T-helper 9 cell (primary cell): ENCODE measurements at places on chromosomes 13 and 19.

- no peak for DNase-seq
Observed at GRCh38 chr13:31945202-31945961, 86.2 kb upstream of the FRY start.

GRCh38 chr13:35498231-35498630 lies 21.7 kb upstream of the MAB21L1 start:
- no peak for DNase-seq

- no peak for DNase-seq
Observed at GRCh38 chr19:46605356-46605821, 4.3 kb downstream of the CALM3 start.

- DNase-seq: no peak
Observed at GRCh38 chr19:1782521-1782920, 29.2 kb downstream of the ONECUT3 start.

- DNase-seq: no peak
Observed at GRCh38 chr13:102707467-102707866, 12.6 kb upstream of the METTL21C start.

- no peak for DNase-seq
Observed at GRCh38 chr13:45943965-45944364, 92.4 kb upstream of the SIAH3 start.

DNA sequence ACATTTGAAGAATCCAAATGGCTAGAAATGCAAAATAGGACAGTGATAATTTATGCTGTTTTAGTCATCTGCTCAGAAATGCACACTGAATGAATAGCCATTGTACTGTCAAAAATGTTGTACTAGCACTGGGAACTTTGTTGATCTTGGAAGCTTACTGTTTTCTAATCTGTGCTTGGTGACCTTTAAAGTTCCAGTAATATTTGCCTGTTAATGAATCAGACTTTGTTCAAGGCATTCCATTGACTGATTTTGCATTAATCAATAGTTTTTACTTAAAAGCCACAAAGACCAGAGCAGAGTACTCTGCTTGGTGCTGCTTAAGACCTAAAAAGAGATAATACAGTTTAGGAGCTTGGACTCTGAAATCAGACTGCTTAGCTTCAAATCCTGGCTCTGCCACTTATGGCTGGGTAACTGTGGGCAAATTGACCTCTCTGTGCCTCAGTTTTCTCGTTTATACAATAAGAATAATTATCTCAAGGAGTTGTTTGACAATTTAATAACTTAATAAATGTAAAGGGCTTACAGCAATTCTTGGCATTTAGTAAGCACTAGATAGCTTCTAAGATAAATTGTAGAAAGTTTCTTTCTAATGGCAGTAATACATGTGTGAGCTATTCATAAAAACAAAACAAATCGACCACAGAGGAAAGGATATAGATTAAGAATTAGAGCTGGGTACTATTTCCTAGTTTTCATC lies 4.6 kb upstream of the SLAIN1 start:
- DNase-seq: no peak

GRCh38 chr13:87052731-87053130 lies 618.4 kb upstream of the SLITRK5 start:
- no peak for DNase-seq

- no peak for DNase-seq
Observed at GRCh38 chr19:489418-490196, 6.7 kb upstream of the MADCAM1 start.

- DNase-seq: no peak
Observed at GRCh38 chr13:25153736-25154135, 18.4 kb downstream of the AMER2 start.

- DNase-seq: no peak
Observed at GRCh38 chr13:39450176-39450575, 152.8 kb downstream of the LHFPL6 start.

GRCh38 chr13:111503905-111504695 lies 183.7 kb downstream of the TEX29 start:
- DNase-seq: no peak

GRCh38 chr13:26784704-26785639 lies 24.4 kb upstream of the GPR12 start:
- no peak for DNase-seq

- no peak for DNase-seq
Observed at GRCh38 chr19:8148410-8149260, 757 bp downstream of the FBN3 start.

DNA sequence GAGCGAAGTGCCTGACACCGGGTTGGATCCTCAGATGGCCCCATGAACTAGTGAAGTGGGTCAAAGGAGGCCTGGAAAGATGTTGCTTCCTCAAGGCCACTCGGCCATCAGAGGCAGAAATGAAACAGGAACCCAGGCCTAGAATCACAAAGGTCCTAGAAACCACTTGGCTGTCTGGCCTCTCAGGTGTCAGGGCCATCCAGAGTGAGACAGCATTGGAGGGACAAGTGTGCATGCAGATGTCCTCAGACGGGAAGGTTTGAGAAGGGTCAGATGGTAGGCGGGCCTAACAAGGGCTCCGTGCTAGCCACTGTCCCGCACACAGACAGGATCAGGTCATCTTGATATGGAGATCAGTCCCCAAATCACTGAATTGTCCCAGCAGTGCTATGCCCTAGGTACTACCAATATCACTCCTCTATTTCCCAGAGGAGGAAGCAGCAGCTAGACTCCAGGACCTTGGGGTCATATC lies 14.3 kb downstream of the CCDC97 start:
- no peak for DNase-seq

GRCh38 chr13:106986687-106987426 lies 418.9 kb upstream of the ARGLU1 start:
- no peak for DNase-seq

DNA sequence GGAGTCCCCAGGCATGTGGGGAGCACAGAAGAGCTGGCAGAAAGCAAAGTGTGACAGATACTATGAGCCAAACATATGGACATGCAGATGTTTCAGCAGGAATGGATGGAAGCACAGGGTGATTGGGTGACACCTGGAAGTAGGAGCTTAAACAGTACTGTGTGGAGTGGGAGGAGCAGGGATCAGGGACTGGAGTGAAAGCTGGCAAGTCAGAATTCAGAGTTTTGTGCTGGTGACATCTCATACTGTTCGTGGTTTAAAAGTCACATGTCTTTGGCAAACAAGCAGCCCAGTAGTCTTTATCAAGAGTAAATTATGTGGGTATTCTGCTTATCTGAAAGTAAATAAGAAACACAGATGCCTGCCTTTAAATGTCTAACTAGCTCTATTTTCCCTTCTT lies 408.2 kb downstream of the COG6 start:
- DNase-seq: no peak

DNA sequence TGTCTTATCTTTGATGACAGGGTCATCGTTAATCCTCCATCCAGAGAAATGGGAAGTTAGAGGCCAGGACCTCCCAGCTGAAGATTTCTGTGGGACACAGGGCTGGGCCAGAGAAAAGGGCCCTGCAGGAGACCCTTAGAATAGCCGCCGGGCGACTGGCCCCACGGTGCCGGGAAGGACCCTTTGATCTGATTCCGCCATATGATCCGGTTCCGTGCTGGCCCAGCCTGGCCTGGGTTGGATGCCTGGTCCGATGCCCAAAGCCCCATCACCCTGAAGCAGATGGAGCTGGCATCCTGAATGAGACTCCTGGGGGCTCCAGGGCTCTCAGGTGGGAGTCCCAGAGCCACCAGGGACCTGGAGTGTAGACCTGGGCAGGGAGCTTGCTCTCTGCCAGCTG lies 6.0 kb upstream of the STK11 start:
- no peak for DNase-seq

DNA sequence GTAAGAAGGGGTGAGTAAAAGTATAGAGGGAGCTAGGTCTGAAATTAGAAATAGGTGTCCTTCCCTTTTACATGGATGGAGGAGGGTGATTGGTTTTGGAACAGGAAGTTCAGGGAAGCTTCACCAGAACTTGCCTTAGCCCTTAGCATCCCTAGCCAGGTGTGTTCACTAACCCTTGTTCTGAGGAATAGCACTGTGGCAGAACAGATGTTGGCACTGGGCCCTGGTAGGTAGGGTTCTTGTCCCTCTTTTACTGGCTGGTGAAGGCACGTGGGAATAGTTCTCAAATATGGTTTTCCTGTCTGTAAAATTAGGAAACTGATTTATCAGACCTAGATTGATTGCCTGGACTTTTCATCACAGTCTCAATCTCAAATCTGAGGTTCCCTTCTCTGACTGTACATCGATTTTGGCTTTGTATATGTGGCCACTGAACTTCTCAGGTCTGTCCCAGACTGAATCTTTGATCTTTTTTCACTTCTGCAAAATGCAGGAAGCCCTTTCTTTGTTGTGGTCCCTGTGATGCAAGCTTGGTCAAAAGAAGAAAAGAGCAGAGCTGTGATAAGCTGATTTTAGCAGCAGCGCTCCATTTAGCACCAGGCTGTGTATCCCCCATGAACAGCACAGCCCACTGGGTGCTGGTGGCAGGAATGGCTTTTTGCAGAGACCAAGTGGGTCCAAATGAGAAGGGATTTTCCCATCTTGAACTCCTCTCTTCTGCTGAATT lies 86.2 kb upstream of the HTR2A start:
- DNase-seq: no peak

DNA sequence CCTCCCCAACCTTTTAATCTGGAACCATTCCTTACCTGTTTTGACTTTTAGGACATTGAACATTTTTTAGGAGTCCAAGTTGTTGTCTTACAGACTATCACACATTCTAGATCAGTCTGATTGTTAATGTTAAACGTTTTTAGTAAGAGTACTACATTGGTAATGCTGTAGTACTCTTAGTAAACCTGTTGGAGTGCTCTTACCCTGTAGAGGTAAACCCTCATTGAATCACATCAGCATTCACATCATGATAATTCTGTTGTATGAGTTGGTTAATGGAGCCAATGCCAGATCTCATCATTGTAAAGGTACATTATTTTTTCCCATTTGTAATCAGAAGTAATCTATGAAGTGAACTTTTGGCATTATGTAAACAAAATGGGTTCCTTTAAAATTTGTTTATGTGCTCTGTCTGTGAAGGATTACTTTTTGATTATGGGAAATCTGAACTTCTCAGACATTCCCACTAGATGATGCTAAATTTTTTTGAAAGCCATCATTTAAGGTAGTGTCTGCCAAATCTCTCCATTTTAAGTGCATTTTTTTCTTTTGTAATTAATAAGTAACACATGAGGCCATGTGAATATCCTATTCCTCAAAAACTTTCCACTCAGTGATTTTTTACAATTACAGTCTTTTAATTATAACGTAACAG lies 55.2 kb downstream of the VWA8 start:
- DNase-seq: no peak

DNA sequence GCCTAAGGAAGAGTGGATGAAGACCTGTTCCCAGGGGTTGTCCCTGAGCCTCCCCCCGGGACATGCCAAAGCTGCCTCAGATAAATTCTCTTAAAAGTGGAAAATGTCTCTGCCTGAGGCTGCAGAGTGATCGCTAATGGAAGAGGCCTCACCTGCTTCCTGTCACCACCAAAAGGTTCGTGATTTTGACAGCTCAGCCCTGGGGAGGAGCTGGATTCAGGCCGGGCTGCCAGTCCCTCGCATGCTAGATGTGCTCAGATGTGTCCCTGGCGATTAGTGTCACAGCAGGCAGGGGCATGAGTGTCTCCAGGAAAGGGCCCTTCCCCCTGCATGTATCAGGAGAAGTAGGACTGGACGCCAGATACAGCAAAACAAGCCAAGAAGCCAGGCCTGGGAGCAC lies 626.5 kb downstream of the UQCRFS1 start:
- no peak for DNase-seq

GRCh38 chr19:42120276-42120980 lies 11.8 kb downstream of the POU2F2 start:
- DNase-seq: no peak

DNA sequence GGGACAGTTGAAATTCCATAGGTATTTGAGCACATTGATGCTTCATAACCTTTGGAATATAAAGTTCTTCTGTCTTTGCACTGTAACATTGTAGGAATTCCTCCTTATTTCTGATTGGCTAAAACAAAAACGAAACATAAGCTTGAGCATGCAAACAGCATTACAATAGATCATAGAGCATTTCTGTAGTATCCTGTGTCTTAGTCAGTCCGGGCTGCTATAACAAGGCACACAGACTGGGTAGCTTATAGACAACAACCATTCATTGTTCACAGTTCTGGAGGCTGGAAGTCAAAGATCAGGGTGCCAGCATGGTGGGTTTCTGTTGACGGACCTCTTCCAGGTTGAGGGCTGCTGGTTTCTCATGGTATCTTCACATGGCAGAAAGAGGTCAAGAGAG lies 188.7 kb upstream of the SOX21 start:
- DNase-seq: no peak

DNA sequence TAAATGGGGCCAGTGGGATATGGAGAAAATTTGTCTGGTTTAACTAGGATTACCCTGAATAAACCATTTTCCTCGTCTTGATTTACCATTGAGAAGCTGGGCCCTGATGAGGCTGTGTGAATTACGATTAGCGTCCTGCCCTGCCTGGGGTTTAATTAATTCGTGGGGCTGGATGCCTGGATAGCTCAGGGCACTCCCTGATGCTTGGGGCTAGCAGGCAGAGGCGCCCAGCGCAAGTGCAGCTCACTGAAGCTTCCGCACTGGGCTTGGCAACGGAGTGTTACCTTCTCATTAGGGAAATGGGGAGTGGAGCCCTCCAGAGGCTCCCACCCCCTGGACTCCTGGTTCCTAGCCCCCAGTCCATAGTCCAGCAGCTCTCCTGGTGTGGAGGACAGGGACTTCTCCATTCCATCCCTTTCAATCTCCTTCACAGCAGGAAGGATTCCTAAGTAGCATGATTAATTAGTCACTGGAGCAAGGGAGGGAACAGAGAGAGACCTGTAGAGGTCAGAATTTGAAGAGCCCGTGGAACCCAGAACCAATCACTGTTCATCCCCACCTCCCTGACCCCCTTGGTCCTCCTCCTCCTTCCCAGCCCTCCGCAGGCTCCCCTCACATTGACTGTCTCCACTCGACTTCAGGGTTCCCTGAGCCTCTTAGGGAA lies 107.2 kb downstream of the UQCRFS1 start:
- no peak for DNase-seq

DNA sequence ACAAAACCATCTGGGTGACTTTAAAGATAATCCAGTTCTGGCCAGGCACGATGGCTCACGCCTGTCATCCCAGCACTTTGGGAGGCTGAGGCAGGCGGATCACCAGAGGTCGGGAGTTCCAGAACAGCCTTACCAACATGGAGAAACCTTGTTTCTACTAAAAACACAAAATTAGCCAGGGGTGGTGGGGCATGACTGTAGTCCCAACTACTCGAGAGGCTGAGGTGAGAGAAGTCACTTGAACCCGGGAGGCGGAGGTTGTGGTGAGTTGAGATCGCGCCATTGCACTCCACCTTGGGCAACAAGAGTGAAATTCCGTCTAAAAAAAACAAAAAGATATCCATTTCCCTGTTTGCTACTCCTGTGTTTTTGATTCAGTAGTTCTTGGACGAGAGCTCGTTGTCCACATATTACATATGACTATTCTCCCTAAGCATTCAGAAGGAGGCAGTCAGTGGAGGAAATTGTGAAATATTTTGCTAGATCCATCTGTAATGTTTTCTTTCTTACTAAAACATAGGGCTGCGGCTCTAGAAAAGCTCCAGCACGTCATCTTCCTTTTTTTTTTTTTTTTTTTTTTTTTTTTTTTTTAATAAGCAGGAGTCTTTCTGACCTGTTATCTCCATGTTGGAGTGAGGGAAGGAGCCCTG lies 33.6 kb downstream of the ZNF701 start:
- no peak for DNase-seq

- no peak for DNase-seq
Observed at GRCh38 chr19:8504919-8505318, 2.5 kb upstream of the PRAM1 start.

GRCh38 chr19:28372576-28373247 lies 840.2 kb downstream of the UQCRFS1 start:
- DNase-seq: no peak
